ENCODE measurements at places on chromosomes 2 and 18. TPM values are rescaled to one million over a fixed set of nuclear protein-coding genes. Genes with fewer than 3 reads are reported as not detected.

DNA sequence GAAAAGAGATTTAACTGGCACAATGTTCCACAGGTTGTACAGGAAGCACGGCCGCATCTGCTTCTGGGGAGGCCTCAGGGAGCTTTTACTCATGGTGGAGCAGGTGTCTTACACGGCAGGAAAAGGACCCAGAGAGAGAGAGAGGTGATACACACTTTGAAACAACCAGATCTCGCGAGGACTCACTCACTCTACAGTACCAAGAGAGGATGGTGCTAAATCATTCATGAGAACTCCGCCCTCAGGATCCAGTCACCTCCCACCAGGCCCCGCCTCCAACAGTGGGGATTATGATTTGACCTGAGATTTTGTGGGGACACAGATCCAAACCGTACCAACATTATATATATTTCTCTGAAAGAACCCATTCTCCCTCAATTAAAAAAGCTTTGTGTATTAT, 79.7 kb upstream of the DOCK10 start:
- no peak overlapping the region for H3K4me3 ChIP-seq
- no peak overlapping the region for H3K27ac ChIP-seq
- H3K27me3 ChIP-seq: peaks cover 4% of the 10 kb centered on the region
- DNase-seq: no peak

- no peak overlapping the region for H3K27ac ChIP-seq
- no peak overlapping the region for H3K4me3 ChIP-seq
- H3K27me3 ChIP-seq: no peaks in the 10 kb centered on the region
- H3K36me3 ChIP-seq: no peaks in the 10 kb centered on the region
- no peak for DNase-seq
Measured at GRCh38 chr2:131056204-131056931, 36.9 kb downstream of the FAM168B start.

GRCh38 chr2:128708106-128708816, 389.6 kb upstream of the HS6ST1 start:
- H3K27me3 ChIP-seq: no peaks in the 10 kb centered on the region
- no peak overlapping the region for H3K27ac ChIP-seq
- H3K4me1 ChIP-seq: no peaks in the 10 kb centered on the region
- no peaks in the 10 kb centered on the region for H3K36me3 ChIP-seq
- no peak for DNase-seq
- H3K4me3 ChIP-seq: no peak overlapping the region

- H3K27ac ChIP-seq: no peak overlapping the region
- no peaks in the 10 kb centered on the region for H3K4me1 ChIP-seq
- H3K4me3 ChIP-seq: no peak overlapping the region
- no peaks in the 10 kb centered on the region for H3K27me3 ChIP-seq
- DNase-seq: no peak
- H3K36me3 ChIP-seq: peaks cover 18% of the 10 kb centered on the region
Measured at GRCh38 chr2:32422133-32422532, 65.3 kb downstream of the BIRC6 start.

DNA sequence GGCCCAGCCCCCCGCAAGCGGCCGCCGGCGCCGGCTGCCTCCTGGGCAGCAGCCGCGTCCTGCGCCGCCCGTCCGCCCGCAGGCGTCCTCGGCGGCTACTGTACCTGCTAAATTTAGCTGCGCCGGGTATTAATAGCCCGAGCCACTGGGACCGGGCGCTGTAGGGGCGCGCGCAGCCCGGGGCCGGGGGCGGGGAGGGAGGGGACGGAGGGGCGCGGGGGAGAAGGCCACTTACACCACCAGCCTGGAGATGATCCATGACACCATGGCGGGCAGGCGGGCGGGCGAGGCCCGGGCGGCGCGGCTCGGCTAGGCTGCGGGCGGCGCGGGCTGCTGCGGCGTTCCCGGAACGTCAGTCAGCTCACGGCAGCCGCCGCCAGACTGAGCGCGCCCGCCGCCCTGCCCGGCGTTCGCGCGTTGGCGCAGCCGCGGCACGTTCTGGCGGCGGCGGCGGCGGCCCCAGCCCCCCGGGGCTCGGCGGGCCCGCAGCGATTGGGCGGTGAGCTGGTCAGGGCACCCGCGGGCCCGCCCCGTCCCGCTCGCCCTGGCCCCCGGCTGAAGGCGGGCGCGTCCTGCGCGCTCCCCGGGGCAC, at the start of gene REEP1:
Gene REEP1 (minus strand): TSS at position 383 of the 592 bp plus-strand sequence. CDS start 116 bp downstream, at position 267.
- peaks cover 50% of the 10 kb centered on the region for H3K27me3 ChIP-seq
- peak; percentile 47 for DNase-seq
- H3K4me3 ChIP-seq: peak within 1 kb of the TSS; percentile 66
- H3K27ac ChIP-seq: peak within 1 kb of the TSS; percentile 76
- no peaks in the 10 kb centered on the region for H3K36me3 ChIP-seq
- H3K4me1 ChIP-seq: peaks cover 23% of the 10 kb centered on the region

Gene ACMSD
- polyA plus RNA-seq: not detected

DNA sequence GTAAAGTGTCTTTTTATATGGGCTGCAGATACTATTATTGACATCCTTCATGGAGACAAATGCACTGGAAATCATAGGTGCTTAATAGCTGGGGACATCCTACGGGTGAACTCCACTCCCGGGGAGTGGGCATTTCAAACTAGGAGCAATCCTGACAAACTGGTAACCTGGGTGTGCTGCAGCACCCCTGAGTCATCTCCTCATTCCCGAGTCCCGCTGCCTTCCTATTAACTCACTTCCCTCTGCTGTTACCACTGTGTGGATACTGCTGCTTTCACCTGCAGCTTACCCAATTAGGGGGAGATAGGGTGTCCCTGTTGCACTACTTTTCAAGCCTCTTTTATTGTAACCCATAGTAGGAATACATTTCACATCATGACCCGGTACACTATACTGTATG, 134.2 kb downstream of the RAPGEF4 start:
- H3K27me3 ChIP-seq: no peaks in the 10 kb centered on the region
- no peak overlapping the region for H3K27ac ChIP-seq
- DNase-seq: no peak
- H3K4me1 ChIP-seq: no peaks in the 10 kb centered on the region

GRCh38 chr2:9298583-9298982, 92.0 kb downstream of the ASAP2 start:
- no peak overlapping the region for H3K27ac ChIP-seq
- no peak overlapping the region for H3K4me3 ChIP-seq
- peaks cover 5% of the 10 kb centered on the region for H3K36me3 ChIP-seq
- no peaks in the 10 kb centered on the region for H3K27me3 ChIP-seq
- no peak for DNase-seq
- peaks cover 70% of the 10 kb centered on the region for H3K4me1 ChIP-seq

DNA sequence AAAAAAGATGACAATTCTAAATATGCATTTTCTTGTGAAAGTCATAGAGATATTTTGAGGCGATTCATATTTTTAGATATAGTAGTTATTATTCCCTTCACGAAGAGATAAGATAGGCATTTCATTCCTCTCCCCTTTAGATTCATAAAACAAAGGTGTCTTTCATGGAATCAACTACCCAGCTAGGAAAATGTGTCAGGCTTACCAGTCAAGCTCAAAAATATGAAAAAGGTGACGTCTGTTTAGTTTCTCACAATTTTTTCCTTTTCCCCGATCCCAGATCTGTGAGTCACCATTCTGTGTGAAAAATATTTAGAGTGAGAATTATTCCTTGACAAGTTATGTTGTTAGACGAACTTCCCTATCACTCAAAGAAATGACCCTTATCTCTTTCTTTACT, 95.4 kb upstream of the FN1 start:
- H3K27me3 ChIP-seq: no peaks in the 10 kb centered on the region
- H3K36me3 ChIP-seq: no peaks in the 10 kb centered on the region
- no peak for DNase-seq
- peaks cover 6% of the 10 kb centered on the region for H3K4me1 ChIP-seq
- H3K4me3 ChIP-seq: no peak overlapping the region
- no peak overlapping the region for H3K27ac ChIP-seq

DNA sequence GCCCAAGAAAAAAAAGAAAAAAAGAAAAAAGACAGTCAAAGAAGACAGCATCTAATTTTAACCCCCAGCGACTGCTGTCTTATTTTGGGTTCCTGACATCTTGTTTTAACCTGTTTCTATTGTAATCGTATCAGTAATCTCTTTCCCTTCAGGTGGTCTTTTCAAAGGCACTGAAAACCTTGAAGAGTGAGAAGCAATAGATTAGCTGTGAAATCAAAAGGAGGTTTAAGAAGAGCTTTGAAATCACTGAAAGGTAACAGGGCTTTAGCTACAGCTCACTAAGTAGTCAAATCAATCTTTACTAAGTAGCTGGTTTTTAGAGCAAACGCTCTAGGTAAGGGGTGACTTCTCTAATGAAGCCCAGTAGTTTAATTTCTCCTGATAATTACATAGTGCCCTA, 5.4 kb upstream of the TANC1 start:
- H3K36me3 ChIP-seq: no peaks in the 10 kb centered on the region
- H3K27ac ChIP-seq: no peak overlapping the region
- DNase-seq: no peak
- no peaks in the 10 kb centered on the region for H3K27me3 ChIP-seq

Gene CAVIN2
- polyA plus RNA-seq: 38.6 TPM

DNA sequence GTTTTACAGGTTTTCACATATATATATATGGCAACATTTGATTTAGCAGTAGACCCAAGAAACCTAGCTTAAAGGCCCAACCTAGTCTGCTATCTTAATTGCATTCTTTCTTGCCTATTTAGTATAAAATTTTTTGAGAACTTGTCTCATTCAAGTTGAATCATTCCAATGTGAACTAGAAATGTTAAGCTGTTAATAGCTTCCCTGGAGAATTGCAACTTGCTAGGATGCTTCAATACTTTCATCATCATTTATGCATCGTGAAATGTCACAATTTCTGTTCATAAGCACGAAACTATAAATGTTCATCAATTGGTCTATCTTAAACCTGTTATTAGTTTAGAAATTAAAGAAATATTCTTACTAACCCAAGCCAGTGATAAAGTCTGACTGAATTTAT, 217.6 kb downstream of the BABAM2 start:
- H3K4me3 ChIP-seq: no peak overlapping the region
- peaks cover 6% of the 10 kb centered on the region for H3K4me1 ChIP-seq

Gene CYTIP
- 0.73 TPM for polyA plus RNA-seq

DNA sequence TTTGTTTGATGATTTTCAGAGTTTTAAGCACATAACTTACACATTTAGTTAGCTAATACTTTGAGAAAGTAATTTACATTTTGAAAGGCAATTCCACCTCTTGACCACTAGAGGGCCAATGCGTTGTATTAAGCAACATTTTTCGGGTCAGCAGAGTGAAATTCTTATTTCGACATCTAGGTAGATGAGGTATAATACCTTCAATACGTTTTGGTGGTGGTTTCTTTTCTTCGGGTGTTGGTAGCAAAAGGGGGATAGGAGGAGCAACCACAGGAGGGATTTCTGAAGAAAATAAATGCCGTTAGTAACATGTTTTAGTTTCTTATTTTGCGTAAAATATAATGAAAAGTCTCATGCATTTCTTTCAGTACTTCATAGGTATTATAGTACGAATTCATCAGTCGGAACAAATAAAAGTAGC, 106.3 kb downstream of the TTN start:
- H3K4me1 ChIP-seq: peaks cover 10% of the 10 kb centered on the region
- no peak overlapping the region for H3K27ac ChIP-seq
- H3K27me3 ChIP-seq: no peaks in the 10 kb centered on the region

Gene EML6
- 0.22 TPM for polyA plus RNA-seq

Measured in heart right ventricle (tissue), 16 donors.